GM12892 (cell line): ENCODE measurements at places on chromosomes 12 and 14.

DNA sequence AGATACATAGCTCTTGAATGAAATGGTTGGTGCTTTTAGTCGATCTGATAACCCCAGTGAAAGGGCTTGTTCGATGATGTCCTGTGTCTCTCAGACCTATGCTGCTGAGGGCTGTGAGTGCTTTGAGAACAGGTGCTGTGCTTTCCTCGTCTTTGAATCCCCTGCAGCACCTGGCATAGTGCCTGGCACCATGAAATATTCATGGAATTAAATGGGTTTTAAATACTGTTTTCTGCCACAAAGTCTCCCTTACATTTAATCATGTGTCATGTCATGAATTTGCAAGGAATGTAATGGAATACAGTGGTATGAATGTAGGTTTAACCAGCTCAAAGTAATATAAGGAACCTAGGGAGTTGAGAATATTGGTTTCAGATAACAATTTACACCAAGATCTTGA is 220.5 kb upstream of the PRICKLE1 start:
- no peak for DNase-seq

- DNase-seq, result no peak
Observed at GRCh38 chr12:54222609-54223008, 33.8 kb upstream of the SMUG1 start.

GRCh38 chr14:68969278-68970033 is 9.6 kb downstream of the ACTN1 start:
- DNase-seq, result no peak

GRCh38 chr12:92369056-92369455 is 223.4 kb upstream of the BTG1 start:
- no peak for DNase-seq

DNA sequence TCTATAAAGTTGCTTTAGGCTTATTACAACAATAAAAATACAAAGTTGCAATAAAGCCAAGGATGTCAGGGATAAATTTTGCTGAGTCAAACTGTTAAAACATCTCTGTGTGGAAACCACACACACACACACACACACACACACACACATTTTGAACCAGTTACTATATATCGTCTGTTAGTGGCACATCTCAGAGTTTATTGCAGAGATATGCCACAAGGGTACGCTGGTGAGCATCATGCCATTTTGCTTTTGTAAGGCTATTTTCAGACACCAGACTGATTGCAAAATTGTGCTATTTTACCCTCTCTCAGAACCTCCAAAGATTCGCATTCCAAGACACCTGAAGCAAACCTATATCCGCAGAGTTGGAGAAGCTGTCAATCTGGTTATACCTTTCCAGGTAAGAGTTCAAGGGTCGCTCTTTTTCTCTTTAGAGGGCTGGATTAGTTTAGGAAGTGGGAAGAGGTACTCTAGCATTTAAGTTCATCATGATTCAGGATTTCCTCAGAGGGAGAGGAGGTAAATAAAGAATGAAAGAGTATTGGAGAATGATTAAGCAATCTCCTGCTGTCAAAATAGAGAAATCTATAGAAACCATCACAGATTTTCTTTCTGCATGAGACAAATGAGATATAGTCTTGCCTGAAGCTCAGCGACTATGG is 27.3 kb upstream of the CHPT1 start:
- no peak for DNase-seq

DNA sequence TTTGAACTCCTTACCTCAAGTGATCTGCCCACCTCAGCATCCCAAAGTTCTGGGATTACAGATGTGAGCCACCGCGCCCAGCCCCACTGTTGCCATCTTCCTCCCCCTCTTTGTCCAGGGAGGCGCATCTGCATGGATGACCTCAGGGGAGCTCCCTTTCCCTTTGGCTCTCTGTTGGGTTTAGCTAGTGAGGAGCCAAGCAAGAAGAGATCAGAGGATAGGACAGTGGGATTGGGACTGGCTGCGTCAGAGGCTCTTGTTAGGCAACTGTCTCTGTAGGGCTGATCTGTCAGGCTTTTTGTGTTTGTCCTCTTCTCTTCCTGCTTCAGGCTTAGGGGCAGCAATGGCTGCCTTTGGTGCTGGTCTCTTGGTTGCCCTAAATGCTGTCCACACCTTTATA is 8.5 kb upstream of the IFT81 start:
- no peak for DNase-seq

- DNase-seq, result no peak
Observed at GRCh38 chr12:11509326-11509725, 114.0 kb upstream of the PRB2 start.

- DNase-seq, result no peak
Observed at GRCh38 chr12:29070309-29070708, 78.8 kb upstream of the FAR2 start.

DNA sequence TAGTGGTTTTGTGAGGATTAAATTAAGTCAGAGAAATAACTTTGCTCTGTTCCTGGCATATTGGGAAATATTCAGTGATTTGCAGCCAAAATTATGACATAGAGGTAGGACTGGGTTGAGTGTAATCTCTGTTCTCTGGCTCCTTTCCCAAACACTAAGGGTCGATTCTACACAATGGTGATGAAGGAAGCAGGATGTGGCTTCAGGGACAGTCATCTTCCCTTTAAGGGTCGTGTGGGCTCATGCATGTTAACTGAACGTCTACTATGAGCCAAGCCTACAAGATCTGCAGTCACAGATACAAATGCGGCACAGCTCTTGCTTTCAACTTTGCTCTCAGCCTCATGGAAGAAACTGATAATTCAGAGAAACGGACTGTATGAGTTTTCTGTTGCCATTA is 381.6 kb downstream of the VRK1 start:
- no peak for DNase-seq

GRCh38 chr14:60933920-60934655 is 46.8 kb downstream of the TRMT5 start:
- no peak for DNase-seq

DNA sequence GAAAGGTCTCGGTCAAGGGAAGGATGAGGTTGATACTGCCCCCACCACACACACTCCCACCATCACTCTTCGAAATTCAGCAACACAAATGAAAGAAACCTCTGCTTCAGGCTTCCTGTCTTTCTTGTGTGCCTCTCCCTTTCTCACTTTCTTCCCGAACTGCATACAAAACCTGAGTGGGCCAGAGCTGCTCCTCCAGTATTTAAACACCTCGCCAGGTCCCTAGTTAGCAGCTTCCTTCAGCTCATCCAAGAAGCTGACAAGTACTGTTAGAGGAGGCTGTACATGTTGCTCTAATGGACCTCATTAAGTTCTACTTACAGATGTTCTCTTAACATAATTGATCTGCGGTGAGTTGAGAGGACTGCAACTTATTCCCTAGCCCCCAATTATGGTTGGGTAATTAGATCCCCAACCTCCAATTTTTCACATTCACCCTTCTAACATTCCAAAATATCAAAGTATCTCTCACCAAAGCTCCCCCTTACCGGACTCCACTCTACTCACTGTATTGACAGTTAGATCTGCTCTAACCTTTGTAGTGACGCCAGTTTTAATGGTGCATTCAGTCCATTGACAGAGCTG is 4.1 kb upstream of the LMO3 start:
- DNase-seq, result no peak

GRCh38 chr12:57759360-57759980 is 4.6 kb downstream of the MARCHF9 start:
- no peak for DNase-seq

- no peak for DNase-seq
Observed at GRCh38 chr12:128114485-128114884, 152.5 kb upstream of the TMEM132C start.

- no peak for DNase-seq
Observed at GRCh38 chr12:125220404-125221273, 155.4 kb downstream of the AACS start.

- DNase-seq, result no peak
Observed at GRCh38 chr12:126163984-126164383, 1098.7 kb downstream of the AACS start.

- DNase-seq, result no peak
Observed at GRCh38 chr12:120101617-120102016, 14.9 kb downstream of the RAB35 start.

GRCh38 chr14:96198430-96199130 is 6.1 kb upstream of the BDKRB2 start:
- DNase-seq, result no peak

DNA sequence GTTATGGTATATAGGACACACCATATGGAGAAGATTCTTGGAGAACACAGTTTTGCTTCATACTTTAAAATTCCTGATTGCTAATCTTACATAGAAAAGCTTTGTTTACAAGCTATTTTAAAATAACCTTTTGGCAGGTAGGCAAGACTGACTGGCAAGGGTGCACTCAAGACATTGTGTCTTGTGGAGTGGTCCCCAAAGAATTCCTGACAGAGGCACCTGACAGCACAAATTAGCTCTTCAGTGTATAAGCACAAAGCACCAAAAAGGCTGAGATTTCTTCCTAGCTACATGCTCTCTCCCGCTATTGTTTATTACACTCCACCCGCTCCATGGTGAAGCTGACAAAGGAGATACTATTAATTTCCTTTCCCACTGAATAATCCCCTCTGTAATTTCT is 139.4 kb downstream of the MON2 start:
- DNase-seq, result no peak

DNA sequence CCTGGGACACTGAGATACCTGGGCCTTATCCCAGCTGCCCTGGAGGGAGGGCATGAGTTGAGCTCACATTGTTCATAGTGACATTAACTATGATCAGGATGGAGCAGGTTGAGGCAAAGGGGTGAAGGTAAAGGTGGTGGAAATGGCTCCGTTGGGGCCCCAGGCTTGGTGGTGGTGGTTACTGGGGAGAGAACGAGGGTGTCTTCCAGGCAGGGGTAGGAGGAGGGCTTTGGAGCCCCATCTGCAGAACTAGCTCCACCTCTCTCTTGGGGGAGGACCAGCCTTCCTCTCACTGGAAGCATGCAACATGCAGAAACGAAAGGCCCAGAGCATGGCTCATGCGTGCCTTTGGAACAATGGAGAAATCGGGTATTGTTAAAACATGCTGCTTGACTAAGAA is 217.0 kb downstream of the SLC41A2 start:
- DNase-seq, result no peak

- no peak for DNase-seq
Observed at GRCh38 chr12:227923-228845, 14.2 kb upstream of the SLC6A12 start.

- no peak for DNase-seq
Observed at GRCh38 chr14:68032154-68032553, 212.6 kb downstream of the RAD51B start.

DNA sequence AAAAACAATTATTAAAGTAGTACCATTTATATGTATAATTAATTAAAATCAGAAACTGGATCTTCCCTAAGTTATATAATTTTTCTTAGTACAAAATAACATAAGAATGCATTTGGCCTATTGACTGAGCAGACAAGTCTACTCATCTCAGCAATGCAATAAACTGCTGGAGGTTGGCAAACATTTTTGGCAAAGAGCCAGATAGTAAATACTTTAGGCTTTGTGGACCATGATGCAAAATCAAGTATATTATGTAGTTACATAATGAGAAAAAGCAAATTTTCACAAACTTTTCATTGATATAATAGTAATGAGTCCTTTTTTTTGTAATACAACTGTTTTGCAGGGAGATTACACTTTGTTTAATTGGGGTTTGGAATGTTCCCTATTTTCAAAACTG is 30.9 kb downstream of the ERGIC2 start:
- DNase-seq, result no peak

GRCh38 chr14:50910495-50911420 is 33.5 kb downstream of the PYGL start:
- no peak for DNase-seq

GRCh38 chr14:101961011-101961721 is 3.2 kb upstream of the DYNC1H1 start:
- peak; percentile 66 for DNase-seq

DNA sequence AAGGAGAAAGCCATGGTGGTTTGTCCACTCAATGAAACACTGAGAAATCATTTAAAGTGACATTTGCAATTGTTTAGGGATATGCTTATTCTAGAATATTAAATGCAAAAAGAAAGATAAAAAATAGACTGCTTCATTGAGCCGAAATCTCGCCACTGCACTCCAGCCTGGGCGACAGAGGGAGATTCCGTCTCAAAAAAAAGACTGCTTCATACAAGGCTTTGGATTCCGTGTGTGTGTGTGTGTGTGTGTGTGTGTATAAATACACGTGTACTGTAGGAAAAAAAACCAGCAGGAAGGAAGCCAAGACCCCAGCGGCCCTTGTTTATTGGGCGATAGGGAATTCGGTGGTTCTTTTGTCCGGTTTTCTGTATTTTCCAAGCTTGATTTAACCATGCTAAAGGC is 3.2 kb upstream of the ZNF839 start:
- no peak for DNase-seq

GRCh38 chr12:122137681-122138080 is 36.3 kb downstream of the IL31 start:
- DNase-seq, result no peak

- no peak for DNase-seq
Observed at GRCh38 chr14:33085799-33086198, 147.1 kb downstream of the NPAS3 start.

DNA sequence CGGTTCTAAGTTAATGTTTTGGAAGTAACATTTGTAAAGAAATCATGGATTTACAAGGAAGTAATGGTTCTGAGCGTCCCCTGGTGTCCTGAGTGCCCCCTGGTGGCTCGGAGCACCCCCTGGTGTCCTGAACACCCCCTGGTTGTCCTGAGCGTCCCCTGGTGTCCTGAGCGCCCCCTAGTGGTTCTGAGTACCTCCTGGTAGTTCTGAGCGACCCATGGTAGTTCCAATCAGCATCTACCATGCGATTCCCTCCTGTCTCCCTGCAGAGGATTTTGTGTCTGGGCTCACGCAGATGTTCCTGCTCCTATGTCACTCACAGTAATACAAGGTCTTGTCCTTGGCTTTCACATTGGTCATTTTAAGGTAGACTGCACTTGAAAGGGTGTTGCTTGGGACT is 1352.9 kb downstream of the TMEM121 start:
- no peak for DNase-seq

DNA sequence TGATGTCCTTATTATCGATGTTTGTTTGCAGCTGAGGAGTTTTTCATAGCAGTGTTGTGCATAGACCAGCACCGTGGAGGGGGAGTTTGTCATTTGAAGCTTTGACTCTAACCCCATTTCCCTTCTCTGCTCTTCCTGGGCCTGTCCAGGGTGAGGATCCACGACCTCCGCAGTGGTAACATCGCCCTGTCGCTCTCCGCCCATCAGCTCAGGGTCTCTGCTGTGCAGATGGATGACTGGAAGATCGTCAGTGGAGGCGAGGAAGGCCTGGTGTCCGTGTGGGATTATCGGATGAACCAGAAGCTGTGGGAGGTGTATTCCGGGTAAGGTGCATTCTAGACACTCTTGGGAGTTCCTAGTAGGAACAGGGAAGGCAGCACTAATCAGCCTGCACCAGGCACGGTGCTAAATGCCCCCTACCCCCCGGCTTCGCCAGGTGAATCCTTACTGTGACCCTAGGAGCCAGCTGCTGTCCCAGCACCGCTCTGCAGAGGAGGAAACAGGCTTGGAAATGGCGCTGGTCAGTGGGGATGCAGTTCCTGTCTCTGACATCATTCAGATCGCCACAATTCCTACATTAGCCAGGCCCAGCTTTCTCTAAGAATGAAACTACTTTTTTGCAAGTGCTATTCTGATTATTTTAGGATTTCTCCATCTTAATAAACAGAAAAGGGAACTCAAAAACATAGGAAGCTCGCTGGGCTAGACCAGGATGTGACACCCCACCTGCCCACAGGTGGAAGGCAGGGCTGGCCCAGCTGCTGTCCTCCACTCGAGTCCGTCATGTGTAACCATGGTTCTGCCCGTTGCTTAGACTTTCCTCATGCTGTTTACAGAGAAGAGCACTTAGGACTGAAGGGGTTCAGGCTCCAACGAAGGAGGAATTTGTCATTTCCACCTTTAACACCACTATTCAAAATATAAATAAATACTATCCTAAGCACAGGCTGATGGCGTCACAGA is 74.9 kb downstream of the TESC start:
- no peak for DNase-seq

GRCh38 chr14:23610815-23611289 is 25.3 kb upstream of the DHRS2 start:
- DNase-seq, result no peak
